ENCODE measurements at places on chromosomes 11 and 22.

DNA sequence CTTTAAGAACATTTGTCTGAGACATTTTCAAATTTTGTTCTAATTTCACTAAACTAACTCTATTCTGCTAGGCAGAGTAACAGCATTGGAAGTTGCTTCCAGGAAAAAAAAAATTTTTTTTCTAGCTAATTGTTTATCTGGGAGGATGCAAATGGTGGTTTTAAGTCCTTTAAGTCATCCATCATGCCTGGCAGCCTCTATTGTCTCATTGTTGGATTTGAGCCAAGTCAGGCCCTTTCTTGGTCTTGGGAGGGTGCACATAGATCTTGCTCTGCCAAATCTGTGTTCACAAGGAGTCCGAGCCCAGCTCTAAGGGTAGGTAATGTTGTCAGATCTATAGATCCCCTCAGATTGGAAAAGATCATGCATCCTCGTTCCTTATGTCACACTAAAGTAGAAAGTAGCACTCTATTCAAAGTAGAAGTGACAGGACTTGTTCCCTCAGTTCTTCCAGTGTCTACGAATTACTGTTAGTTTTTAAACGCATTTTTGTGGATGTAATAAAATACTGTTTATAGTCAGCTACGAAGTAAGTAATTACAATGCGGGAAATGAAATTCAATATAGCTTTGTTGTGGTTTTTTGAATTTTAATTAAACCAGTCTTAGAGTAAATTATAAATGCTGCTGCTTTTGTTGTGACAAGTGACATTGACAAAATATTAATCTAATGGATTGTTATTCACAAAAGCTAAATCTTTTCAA, 166.0 kb upstream of the RASSF10 start:
- DNase-seq, result no peak

- no peak for DNase-seq
These were observed 110.2 kb upstream of the MTNR1B start for GRCh38 chr11:92859156-92859690.

DNA sequence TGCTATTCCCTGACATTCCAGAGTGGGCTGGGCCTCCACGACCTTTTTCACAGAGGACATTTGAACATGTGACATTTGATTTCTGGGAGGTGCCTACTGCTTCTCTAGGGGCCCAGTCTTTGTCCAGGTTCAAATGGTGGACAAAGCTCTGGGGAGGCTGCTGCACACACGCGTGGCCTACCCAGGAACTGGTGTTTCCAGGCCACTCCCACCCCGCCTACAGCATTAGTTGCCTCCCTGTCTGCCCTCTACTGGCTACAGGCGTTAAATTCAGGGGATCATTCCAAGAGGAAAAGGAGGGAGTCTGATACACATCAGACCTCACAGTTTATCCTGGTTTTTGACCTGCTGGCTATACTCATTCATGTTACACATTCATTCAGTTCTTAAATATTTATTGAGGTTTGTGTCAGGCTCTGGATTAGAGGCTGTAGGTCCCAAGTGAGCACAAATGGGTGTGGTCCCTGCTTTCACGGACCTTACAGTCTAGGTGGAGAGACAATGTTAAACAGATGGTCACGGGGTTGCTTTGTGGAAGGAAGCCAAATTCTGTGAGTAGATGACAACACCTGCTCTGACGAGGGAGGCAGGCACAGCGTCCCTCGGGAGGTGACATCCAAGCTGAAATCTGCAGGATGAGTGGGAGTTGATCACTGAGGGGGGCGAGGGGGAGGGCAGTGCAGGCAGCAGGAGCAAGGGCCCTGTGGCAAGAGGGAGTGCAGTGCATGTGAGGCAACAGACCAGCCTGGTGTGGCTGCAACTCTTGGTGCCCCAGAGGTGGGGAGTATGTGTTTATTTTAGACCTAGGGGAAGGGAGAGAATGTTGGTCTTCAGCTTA, 11.8 kb downstream of the TUB start:
- DNase-seq, result peak; percentile 31

- no peak for DNase-seq
These were observed 35.0 kb downstream of the GUCY1A2 start for GRCh38 chr11:106983261-106983660.

GRCh38 chr11:103091064-103091800, 728 bp downstream of the DCUN1D5 start:
- DNase-seq, result peak; percentile 46

DNA sequence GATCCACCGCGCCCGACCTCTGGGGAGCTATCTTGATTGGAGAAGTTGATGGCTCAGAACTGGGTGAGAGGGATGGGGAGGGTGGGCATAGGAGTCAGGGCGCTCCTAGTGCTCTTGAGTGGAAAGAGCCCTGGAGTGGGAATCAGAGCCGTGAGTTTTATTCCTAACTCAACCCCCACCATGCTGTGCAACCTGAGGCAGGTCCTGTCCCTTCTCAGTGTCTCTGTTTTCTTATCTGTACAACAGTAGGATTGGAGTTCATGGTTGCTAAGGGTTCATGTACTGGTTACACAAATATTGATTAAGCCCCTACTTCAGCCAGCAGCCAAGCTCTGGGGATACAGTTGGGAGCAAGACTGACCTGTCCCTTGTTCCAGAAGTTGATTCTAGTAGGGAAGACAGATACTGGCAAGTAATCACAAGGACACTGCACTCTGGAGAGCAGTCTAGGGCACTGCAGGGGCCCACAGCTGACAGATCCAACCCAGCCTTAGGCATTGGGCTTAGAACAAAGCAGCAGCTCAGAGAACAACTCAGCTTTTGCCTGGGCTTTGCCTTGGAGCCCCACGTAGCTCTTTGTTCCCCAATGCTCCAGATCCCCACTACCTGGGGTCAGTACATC, 12.4 kb upstream of the DAGLA start:
- DNase-seq, result no peak

DNA sequence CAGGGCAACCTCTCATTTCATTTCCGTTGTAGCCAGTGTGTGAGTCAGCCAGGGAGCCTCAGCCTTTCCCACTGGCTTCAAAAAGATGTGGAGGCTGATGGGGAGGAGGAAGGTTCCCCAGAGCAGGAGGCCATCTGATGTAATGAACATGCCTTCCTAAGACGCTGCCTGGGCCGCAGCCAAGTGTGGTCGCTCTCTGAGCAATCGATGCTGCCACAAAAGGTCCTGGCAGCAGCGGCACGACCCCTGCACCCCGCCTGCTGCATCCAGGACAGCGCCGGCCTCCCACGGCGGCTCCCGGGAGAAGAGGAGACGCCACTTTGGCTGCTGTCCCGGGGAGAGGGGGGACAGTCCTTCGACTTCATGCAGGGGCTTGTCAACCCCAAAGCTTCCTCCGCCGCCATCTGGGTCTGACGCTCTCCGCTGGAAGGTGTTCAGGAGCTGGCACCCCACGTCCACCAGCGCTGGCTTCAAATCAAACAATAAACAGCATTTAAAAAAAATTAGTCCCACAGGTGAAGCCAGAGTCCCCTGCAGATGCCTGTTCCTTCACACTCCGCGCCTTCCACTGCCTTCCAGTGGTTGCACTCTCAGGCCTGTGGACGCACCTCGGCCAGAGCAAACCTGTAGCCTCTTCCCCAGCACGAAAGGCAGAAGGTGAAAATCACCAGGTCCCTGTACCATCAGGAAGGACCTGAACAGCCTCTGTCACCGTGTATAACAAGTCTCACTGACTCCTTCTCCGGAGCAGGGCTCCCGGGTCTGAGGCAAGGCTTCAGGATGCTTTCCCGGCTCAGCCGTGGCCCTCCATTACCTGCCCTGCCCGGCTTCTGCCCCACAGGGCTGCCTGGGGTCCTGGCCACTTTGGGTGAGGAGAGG, 930.7 kb downstream of the BRD1 start:
- no peak for DNase-seq

GRCh38 chr11:15106201-15106965, 8.3 kb upstream of the INSC start:
- DNase-seq, result peak; percentile 55
